ENCODE measurements at places on chromosomes 7 and 10.

DNA sequence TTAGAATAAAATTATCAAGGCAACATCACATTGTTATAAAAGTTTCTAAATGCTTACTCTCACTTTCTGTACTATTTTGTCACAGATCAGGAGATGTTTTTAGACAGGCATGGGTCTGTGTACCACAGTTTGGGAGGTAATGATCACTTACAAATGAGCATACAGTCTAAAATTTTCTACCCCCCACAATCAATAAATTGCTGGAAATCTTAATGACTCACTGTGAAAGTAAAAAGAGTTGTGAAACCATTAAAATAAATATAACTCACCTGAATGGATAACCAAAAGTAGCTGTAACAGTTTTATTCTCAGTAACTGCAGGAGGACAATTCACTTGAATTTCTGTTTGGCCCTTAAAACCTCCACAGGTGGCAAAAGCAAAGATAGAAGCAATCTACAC, 13.2 kb downstream of the SYPL1 start:
- DNase-seq, result no peak

DNA sequence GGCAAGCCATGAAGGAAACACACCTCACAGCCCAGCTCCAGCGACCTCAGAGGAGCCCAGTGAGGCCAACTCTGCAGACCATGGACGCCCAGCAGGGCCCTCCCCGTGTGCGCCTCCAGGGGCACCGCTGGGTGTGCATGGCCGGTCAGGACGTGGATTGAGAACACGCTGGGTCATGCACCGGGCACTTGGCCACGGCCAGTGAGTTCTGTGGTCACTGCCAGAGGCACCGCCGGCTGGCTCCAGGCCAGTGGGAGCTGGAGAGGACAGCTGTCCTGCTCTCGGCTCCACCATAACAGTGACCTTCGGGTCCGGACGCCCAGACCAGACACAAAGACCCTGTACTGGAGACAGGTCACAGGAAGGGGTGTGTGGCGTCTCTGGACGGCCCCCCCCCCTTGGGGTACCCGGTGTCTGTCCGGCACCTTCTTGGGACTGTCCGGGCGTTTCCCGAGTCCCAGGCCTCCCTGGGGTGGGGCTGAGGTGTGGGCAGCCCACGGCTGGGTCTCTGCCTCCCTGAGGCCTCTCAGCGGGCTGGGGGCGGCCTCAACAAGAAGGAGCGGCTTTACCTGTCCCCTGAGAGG, 50.4 kb upstream of the NKX6-2 start:
- DNase-seq, result no peak

GRCh38 chr7:44348300-44348699, 22.9 kb upstream of the CAMK2B start:
- DNase-seq, result peak; percentile 44

DNA sequence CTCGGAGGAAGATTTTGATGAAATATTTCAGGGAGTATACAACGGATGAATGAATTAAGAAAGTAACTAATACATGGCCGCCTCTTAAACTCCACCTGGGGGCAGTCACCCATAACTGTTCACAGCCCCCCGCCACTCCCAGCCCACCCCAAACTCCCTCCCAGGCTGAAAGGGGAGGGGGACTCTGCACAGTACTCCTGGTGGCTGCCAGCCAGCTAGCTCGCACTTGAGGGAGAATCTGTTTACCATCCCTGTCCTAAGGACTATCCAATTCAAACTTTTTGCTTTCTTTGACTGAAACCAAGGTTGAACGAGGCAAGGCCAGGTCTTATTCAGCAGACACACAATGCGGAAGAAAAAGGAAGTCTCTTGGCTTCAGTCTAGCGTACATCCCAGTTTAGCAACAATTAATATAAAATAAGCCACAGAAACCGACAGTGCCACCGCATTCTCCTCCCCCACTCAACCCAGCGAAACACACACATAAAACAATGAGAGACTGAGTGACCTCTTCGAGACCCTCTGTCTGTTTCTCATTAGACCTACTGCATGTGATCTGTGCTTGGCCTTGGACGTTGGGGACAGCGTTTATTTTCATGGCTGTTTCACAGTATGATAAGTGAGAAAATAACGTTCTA, 219.5 kb downstream of the GLI3 start:
- DNase-seq, result no peak

GRCh38 chr7:22445140-22445743, 54.7 kb downstream of the STEAP1B start:
- peak; percentile 57 for DNase-seq

- DNase-seq, result peak; percentile 32
These were observed 1.5 kb upstream of the FAM53B start for GRCh38 chr10:124745673-124746072.

GRCh38 chr10:5978230-5978489, 817 bp upstream of the IL15RA start:
- DNase-seq, result no peak

GRCh38 chr7:86411814-86412213, 231.9 kb upstream of the GRM3 start:
- no peak for DNase-seq

GRCh38 chr10:89690027-89690426, 11.4 kb upstream of the KIF20B start:
- DNase-seq, result no peak

DNA sequence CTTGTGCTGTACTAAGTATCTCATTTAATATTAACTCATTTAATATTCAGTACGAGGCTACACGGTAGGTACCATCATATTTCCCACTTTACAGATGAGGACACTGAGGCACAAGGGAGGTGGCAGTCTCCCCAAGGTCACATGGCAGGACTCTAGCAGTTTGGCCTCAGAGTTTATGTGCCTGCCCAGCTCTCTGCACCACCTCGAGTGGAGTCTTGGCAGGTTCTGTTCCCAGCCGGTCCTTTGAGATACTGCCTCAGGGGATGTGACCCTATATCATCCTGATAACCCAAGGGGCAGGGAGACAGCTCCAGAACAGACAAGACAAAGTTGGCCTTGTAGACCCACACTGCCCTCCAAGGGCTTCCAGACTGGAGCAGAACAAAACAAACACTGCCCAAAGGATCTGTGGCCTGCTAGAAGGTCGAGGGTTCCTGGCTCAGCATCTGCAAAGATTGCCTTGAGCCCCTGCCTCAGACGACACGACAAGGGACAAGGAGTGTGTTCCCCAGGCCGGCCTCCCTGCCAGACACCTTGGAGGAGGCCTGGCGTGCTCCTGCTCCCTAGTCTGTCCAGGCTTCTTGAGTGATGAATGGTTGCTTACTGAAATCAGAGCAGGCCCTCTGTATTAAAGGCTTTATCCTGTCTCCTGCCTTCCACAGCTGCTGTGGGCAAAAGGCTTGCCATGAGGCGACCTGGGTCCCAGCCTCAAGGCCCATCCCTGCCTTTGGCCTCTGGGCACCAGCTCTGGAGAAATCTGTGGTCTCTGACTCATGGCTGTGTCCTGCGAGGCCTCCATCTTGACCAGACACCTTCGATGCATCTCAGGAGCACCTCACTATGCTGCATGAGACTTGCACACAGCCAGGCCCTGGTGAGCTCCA, 3.9 kb upstream of the PWWP2B start:
- no peak for DNase-seq

DNA sequence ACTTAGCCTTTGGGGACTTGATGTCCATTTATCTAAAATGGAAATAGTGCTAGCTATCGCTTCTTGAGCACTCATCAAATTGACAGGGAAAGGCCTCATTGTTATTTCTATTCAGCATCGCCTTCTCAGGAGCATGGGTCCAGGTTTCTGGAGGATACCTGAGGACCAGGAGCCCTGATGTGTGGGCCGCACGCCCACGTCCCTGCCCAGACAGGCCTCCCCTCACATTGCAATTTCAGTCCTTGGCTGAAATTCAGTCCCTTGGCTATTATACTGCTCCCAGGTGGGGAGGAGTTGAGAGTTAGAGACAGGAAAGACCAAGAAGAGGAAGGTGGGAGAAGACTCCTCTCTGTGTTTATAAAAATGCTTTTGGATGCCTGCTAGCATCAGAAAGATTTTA, 38.9 kb downstream of the GPRIN2 start:
- DNase-seq, result no peak

GRCh38 chr7:135938563-135938962, 38.6 kb downstream of the MTPN start:
- no peak for DNase-seq

GRCh38 chr10:88996927-88997326, 6.3 kb downstream of the FAS start:
- no peak for DNase-seq

All from NCI-H146 (cell line).